Colonic mucosa (tissue), 4 donors: ENCODE measurements at places on chromosomes 6 and 20. TPM values are rescaled to one million over a fixed set of nuclear protein-coding genes. Genes with fewer than 3 reads are reported as not detected.

NKX2-2 gene
- 1.6 TPM for total RNA-seq

DNA sequence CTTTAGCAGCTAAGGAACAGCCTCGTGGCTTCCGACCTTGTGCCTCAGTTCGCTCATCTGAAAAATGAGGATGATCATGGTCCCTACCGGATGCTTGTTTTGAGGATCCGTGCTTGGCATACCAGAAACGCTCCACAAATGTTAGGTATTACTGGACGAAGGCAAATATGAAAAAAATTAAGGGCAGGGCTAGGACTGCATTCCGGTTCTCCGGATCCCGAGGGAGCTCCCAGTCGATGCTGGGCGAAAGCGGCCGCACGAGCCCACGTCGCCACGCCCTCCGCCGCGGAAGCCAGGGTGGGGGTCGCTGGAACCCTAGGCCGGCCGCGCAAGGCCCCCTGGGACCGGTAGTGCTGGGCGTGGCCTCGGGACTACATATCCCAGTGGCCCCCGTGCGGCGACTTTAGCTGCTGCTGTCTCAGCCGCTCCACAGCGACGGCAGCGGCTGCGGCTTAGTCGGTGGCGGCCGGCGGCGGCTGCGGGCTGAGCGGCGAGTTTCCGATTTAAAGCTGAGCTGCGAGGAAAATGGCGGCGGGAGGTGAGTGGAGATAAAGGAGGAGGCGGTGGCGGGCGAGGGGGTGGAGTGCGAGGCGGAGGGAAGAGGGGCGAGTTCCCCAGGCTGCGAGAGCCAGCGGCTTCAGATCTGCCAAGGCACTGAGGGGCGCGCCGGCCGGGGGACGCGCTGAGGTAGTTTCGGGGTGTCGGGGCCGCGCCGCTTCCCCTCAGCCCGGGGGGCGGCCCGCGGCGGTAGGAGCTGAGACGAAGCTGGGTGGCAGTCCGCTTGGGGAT, at the start of gene NCOA3:
Gene NCOA3 (plus strand): TSS at position 406 of the 789 bp plus-strand sequence. CDS start 120,361 bp downstream, outside the sequence.
- peak; percentile 96 for DNase-seq

DNA sequence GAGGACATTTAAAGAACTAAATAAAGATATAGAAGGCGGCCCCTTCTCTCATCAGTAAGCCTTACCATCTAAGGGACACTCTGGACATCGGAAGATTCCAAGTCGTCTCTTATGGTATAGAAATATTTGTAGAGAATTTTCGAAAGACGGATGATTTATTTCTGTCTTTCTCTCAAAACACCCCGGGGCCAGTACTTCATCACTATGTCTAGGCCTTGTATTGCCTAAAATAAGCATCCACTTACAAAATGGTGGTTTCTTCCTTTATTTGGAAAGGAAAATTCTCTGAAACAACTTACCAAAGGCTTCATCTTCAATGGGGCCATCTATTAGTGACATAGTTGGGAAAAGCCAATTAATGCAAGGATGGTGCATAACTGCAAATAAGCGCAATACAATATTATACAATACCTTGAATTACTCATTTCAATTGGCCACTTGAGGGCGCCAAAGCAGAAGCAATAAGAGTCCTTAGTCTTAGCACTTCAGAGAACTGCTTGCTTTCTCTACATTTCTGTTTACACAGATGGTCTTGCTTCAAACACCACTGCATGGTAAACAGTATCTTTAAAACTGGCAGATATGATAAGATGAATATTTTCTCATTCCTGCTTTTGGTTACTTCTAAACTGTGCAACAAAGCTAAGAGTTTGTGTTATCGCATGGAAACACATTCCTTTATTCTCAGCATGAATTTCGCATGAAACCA, 113.2 kb downstream of the VIP start:
- DNase-seq = peak; percentile 71

DNA sequence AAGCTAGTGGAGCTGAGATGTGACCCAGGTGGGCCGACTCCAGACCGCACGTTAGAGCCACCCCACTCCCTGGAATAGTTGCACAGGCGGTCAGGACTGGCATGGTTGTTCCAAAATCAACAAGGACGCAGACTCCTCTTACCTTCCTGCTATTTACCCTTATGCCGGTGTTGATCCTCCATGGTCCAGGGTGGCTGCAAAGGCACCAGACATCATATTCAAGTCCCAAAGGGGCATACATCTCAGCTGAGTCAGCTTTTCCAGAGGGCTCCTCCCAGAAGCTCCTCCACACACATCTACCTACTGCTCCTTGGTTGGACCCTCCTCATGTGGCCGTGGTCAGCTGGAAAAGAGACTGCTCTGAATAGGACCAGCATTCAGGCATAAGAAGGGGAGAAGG, 112.2 kb downstream of the SYCP2 start:
- peak; percentile 9 for DNase-seq

DNA sequence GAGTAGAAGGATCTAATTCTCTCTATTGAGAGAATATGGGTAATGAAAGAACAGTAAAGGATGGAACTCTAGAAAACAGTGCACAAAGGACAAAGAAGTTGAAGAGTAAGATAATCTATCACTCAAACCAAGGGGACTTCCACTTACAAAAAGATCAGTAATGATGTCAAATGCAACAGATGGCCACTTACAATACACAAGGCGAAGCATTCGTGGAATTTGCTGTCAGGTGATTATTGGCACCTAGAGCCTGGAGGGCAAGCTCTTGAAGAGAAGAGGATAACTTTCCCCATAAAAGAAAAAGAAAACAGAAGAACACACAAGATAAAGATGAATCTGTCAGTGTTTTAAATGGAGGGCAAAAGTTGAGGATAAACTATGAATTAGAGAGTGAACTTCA, 256.0 kb upstream of the TCF21 start:
- no peak for DNase-seq

GRCh38 chr6:1137849-1138248, 174.0 kb upstream of the FOXQ1 start:
- DNase-seq = no peak
